ENCODE measurements at places on chromosomes 4 and X.

DNA sequence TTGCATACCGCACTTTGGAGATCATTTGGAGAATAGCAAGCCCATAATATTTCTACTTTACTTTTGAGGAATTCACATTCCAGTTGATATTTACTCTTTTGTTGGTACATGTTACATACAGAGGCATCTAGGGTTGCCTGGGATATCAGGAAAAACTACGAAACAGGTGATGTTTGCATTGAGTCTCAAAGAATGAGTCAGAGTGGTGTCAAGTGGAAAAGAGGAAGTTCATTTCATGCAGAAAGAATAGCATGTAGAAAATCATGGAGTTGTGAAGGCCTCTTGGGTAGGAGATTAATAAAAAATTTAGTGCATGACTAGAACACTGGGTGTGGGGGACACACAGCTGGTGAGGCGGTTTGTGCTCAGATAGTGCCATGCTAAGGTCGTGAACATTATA, 33.5 kb upstream of the ELOVL6 start:
- no peak for DNase-seq

- no peak for DNase-seq
These were observed 55.0 kb downstream of the DIPK2B start for GRCh38 chrX:45145492-45146215.

DNA sequence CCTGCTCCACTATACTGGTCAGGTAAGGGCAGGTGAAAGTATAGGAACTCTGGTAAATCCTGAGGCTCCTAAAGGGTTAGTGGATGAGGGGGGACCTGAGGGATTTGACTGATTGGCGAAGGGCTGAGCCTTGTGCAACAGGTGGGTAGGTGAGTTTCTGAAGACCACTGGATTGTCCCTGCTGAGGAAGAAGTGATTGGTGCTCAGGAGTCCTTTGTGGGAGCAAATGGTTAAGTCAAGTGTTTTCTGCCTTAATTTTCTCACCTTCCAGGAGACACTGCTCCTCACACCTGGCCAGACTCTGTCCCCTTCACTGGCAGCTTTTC, 156.6 kb downstream of the AMMECR1 start:
- no peak for DNase-seq

DNA sequence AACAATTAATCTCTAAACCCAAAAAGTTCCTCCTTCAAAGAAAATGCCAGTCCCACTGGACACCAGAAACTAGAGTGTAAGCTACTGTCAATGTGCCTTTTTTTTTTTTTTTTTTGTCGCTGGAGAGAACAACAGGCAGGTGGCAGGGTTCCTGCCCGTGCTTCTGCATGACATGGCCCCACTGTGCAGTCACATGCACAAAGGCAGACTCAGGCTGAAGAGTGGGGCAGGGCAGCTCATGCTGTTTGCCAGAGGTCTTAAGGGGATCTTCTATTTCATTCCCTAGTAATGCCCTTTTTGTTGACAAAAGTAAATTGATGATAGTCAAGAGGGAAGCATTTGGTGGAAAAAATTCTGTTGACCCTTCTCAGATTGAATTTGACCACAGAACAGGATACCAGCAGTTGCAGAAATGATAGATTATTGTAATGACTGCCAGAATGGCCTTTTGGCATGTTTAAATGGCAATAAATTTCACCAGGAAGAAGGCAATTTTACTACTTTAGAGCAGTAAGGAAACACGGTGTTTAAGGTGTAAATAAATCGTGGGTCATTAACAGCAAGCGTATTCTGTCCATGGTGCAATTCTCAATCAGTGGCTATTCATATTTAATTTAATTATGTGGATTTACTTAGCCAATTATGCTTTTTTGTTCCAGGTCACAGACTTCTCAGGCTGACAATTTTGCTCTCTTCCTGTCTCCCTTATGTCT, 80.9 kb downstream of the NKX6-1 start:
- no peak for DNase-seq

DNA sequence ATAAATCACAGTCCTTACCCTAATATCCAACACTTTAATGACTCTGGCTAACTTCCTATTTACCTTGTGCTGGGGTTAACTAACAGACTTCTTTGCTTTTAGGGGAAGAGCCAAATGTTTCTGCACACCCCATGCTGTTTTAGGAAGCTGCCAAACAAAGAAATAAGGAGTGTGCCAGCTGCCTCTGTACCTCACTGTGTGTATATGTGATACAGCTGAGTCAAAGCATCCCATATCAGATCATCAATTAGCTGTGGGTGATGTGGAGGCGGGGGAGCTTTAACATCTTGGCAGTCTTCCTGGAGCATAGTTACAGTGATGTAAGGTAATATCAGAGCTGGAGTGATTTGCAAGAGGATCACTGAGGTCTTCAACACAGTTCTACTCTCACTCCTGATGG, 95.4 kb downstream of the COL25A1 start:
- DNase-seq: no peak

DNA sequence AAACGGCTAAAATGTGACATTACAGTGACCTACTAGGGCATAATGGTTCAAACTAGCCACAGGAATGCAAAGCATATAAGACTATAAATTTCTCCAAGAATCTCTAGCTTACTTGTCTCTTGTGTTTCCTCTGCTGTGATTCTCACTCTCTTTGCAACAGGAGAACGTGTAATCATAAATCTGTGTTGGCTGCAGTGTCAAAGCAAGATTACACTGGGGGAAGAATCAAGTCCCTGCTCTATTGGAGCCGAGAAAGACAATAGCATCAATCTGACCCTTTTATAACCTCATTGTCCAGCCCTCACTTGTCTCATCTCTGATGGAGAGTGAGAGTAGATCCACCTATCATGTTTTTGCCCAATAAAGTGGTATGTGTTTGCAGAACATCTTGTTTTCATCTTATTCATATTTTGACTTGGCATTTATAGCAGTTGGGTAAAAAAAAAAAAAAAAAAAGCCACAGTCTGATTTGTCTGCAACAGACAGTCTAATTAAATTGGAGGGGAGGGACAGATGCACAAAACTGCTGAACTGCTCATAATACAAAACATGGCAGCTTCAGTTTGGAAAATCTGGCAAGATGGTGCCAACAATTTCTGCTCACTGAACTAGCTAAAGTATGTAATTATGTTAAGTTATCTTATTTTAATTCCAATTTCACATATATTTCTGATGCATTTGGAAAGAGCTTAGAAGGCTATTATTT, 165.0 kb upstream of the GABRA2 start:
- DNase-seq: no peak

DNA sequence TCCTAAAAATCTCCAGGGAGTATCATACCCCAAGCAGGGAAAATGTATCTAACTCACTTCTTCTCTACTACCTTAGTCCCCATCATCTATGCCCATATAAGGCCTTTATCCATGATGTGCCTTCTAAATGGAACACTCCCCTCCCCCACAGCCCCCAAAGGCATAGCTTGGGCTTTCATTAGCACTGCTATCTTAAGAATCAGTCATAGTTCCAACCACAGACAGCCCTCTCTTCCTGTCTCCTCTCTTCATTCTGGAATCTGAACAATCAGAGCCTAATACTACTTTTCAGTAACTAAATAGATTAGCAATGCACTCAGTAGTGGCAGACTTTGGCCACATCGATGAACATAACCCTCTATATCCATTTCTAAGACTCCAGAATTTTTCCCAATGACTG, 313.2 kb upstream of the DKK2 start:
- DNase-seq: no peak

GRCh38 chr4:1409079-1409478, 2.8 kb upstream of the NKX1-1 start:
- no peak for DNase-seq

- no peak for DNase-seq
These were observed 1.8 kb downstream of the ZNF674 start for GRCh38 chrX:46543441-46543840.

DNA sequence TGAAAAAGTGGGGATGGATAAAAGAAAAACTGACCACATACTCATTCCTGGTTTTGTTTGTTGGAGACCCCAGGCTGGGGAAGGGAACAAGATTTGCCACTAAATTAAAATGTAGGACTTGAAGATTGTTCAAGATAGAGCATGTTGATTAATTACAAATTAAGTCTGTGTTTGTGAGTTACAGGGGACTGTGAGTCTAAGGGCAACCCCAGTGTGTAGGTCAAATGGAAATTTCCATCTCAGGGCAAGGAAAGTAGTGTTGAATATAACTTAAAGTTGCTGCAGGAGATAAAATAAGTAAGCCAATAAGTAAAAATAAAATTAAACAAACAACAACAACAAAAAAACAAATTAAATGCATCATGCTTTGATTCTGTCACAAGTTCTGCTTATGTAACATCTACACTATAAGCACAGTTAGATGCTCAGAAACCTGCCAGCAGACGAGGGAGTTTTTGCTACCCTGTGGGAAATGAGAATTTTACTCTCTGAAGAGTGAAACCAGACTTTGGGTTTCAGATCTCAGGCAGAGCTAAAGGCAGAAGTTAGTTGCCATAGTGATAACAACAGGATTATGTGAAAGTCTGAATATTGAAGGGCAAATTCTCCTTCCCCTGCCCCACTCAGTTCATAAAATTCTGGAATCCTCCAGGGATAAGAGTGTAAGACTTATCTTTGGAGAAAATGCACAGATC, 352.3 kb downstream of the GRXCR1 start:
- DNase-seq: no peak

DNA sequence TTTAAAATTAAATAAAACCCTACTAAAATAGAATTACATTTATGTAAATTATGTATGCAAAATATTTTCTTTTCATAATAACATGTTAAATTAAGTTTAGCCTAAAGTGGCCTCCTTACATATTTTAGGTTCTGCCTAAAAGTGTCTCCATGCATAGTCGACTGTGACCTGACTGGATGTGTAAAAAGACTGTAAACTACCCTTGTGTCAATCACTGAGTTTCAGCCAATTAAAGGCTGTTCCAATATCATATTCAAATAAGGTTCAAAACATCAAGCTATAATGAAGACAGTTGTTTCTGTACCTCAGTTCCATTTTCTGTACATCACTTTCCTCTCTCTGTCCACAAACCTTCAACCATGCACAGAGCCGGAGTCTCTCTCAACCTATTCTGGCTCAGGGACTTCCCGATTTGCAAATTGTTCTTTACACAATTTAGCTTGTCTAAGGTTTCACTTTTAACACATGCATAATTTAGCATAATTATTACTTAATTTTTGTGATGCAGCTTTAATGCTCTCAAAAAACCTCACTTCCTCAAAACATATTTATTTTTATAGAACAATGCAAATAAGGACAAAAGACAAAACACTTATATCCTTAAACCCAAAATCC, 60.1 kb downstream of the SH3RF1 start:
- no peak for DNase-seq

DNA sequence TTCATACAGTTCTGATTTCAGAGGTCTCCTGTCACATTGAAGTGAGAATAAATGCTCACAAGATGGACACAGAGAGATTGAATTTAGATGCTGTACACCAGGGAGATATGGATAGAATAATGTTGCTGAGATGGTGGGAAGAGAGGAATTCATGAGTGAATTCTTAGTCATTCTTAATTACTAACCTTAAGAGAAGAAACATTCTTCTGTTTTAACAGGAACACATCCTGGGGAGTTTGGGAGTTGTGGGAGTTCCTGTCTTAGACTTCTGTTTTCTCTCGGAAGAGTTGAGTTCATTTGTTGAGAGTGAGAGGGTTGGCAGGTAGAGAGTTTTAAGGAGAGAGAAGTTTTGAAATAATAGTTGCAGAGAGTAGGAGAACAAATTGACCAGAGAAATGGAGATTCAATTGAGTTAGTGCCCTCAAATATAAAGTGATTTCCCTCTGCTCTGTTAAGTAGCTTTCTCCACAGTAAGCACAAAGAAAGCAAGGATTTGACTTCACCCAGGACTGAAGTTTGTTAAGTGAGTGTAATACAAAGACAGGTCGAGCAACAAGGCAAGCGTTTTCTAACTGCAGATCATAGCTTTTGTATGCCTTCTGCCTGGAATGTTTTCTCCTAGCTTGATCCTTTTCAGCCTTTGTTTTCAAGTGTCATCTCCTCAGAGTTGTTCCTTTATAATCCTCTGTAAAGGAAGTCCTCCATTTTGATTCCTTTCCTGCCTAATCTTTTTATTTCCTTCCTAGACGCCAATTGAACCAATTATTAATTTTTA, 205.9 kb downstream of the RAPGEF2 start:
- no peak for DNase-seq

GRCh38 chr4:25993395-25994185, 79.6 kb downstream of the SMIM20 start:
- no peak for DNase-seq

DNA sequence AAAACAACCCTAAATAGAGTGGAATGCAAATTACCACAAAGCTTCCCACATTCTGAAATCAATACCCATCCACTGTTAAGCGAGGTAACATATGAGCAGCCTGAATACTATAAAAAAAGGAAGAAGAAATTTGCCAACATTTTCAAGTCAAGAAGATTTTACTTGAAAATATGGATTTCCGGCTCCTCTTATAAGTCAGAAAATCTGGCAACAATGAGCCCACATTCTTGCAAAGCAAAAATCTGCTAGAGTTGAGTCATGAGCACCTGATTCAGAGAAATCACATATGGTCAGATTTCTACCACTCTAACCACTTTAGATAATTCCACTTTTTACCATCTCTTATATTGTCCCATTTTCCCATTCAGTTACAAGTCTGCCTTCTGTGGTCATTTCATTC, 395.7 kb downstream of the DTHD1 start:
- DNase-seq: no peak

DNA sequence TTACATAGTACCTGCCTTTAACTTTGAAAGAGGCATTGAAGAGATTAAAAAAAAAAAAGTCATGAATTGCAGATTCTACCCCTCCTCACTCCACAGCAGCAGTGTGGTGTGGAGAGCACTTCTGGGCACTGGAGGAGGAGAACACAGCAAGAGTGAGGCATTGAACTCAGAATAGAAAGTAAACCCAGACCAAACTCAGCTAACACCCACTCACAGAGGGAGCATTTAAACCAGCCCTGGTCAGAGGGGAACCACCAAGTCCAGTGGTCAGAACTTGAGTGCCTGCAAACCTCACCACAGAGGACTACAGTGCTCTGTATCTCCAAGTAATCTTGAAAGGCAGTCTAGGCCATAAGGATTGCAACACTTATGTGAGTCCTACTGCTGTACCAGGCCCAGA, 15.6 kb upstream of the UGT2A1 start:
- DNase-seq: no peak

DNA sequence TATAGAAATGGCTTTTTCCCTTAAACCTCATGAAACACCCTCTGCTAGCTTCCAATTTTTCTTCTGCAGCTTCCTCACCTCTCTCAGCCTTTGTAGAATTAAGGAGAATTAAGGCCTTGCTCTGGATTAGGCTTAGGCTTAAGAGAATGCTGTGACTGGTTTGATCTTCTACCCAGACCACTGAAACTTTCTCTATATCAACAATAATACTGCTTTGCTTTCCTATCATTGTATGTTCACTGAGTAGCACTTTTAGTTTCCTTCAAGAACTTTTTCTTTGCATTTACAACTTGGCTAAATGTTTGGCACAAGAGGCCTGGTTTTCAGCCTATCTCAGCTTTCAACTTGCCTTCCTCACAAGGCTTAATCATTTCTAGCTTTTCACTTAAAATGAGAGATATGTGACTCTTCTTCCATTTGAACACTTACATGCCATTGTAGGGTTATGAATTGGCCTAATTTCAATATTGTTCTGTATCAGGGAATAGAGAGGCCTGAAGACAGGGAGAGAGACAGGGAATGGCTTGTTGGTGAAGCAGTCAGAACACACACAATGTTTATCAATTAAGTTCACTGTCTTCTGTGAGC, 28.2 kb downstream of the TMEM154 start:
- no peak for DNase-seq

All from upper lobe of left lung (tissue), 6 donors.